ENCODE measurements at places on chromosomes 13 and 19. TPM values are rescaled to one million over a fixed set of nuclear protein-coding genes. Genes with fewer than 3 reads are reported as not detected.
A peak's percentile ranks its signal among the peaks of the same experiment; 100 is the strongest.

Gene SIGLEC14
- 0.10 TPM for polyA plus RNA-seq

Gene RGCC
- polyA plus RNA-seq: 95.0 TPM

DNA sequence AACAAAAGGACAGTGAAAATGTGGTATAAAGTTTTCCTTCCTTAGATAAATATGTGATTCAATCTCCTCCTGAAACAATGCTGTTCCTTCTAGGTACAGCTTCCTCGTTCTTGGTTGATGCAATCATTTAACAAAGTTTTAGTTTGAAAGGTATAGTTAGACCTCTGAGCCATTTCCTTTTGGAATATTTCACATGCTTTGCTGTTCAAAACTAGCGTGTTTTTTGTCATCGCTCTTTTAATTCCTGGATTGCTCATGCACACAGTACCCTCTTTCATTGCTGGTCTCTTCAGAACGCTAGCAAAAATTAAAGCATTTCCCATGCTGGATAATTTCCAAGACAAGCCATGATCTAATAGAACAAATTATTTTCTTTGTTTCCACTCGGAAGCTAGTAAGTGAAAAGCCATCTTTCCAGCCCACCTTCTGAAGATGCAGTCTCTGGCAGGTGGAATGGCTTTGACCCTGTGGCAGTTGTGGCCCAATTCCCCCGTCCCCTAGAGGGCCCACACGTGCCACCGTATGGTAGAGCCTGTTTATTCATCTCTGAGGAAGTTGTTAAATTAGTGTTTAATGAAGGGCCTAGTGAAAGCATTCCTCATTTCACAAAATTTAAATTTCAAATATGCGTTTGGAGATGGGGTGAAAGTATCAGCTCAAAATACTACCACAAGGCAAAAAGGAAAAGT, 1040.6 kb upstream of the SLC10A2 start:
- peaks cover 27% of the 10 kb centered on the region for H3K4me1 ChIP-seq
- peak overlapping the region; percentile 98 for H3K27ac ChIP-seq
- H3K27me3 ChIP-seq: no peaks in the 10 kb centered on the region
- no peak overlapping the region for H3K4me3 ChIP-seq

- no peaks in the 10 kb centered on the region for H3K27me3 ChIP-seq
- no peak overlapping the region for H3K4me3 ChIP-seq
- no peak overlapping the region for H3K27ac ChIP-seq
- H3K36me3 ChIP-seq: no peaks in the 10 kb centered on the region
- no peaks in the 10 kb centered on the region for H3K4me1 ChIP-seq
Observed at GRCh38 chr13:105598529-105598928, 936.9 kb downstream of the EFNB2 start.

DNA sequence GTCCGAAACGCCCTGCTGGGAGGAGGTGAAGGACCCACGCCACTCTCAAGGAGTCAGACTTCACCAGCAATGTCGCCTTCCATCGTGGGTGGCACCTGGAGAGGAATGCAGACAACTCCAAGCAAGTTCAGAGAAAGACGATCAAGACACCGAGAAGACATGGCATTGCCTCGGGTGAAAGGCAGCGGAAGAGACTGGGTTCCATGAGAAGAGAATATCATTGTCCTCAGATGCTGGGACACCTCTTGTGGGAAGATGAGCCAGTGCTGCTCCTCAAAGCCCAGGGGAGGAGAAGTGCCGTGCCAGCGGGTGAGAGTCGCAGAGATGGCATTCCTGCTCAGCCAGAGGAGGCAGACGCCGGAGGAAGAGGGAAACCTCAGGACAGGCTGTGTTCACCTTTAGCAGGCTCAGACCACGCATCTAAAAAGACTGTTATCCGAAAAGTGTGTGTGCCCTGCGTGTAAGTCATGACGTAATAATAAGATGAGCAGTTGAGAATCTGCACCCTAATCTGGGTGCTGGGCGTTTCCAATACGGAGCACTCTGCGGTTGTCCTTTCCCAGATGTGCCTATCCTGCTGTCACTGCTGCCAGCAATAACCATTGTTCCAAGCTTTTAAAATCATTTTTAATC, 144.6 kb upstream of the SPACA7 start:
- H3K4me1 ChIP-seq: no peaks in the 10 kb centered on the region
- H3K27ac ChIP-seq: no peak overlapping the region
- no peaks in the 10 kb centered on the region for H3K27me3 ChIP-seq
- no peak overlapping the region for H3K4me3 ChIP-seq
- no peaks in the 10 kb centered on the region for H3K36me3 ChIP-seq

DNA sequence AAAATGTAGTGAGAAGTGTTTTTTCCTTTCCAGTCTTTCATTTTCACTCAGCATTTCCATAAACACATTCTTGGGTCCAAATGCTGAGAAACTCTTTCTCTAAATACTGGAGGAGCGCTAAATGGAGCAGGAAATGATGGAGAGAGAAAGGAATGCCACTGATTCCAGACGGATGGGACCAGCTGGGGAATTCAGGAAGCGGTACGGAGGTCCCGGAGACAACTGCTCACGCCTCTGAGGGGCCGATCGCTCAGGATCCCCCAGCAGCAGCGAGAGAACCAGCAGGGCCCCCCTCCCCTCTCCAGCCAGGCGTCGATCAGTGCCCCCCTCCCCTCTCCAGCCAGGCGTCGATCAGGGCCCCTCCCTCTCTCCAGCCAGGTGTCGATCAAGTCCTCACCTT, 13.2 kb downstream of the RASA3 start:
- peak overlapping the region; percentile 13 for H3K4me3 ChIP-seq
- H3K27me3 ChIP-seq: no peaks in the 10 kb centered on the region
- no peaks in the 10 kb centered on the region for H3K36me3 ChIP-seq
- DNase-seq: peak; percentile 97
- H3K27ac ChIP-seq: peak overlapping the region; percentile 99
- peaks cover 49% of the 10 kb centered on the region for H3K4me1 ChIP-seq

GRCh38 chr19:920051-920864, 3.1 kb downstream of the KISS1R start:
- peaks cover 28% of the 10 kb centered on the region for H3K27me3 ChIP-seq
- peaks cover 6% of the 10 kb centered on the region for H3K4me1 ChIP-seq
- H3K4me3 ChIP-seq: no peak overlapping the region
- H3K27ac ChIP-seq: no peak overlapping the region
- H3K36me3 ChIP-seq: no peaks in the 10 kb centered on the region

GRCh38 chr13:58906329-58907007, 1257.3 kb downstream of the DIAPH3 start:
- DNase-seq: no peak
- H3K4me3 ChIP-seq: no peak overlapping the region
- no peaks in the 10 kb centered on the region for H3K4me1 ChIP-seq
- H3K36me3 ChIP-seq: no peaks in the 10 kb centered on the region
- no peaks in the 10 kb centered on the region for H3K27me3 ChIP-seq

DNA sequence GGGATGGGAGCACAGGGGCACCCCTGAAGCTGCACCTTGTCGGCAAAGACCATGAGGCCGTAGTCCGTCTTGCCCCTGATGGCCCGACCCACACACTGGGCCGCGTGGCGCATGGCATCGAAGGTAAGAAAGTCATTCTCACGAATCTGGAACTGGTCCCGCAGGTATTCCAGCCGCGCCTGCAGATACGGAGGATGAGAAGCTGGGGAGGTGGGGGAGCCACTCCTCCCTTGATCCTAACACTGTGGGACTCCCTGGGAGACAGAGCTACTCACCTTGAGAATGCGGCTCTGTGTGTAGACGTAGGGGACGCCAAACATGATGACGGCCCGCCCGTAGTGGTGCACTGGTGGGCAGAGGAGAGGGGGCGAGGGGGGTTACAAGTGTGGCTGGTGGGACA, 11.9 kb downstream of the KLC3 start:
- no peaks in the 10 kb centered on the region for H3K4me1 ChIP-seq
- DNase-seq: no peak
- no peak overlapping the region for H3K4me3 ChIP-seq
- H3K36me3 ChIP-seq: peaks cover 42% of the 10 kb centered on the region
- no peaks in the 10 kb centered on the region for H3K27me3 ChIP-seq

DNA sequence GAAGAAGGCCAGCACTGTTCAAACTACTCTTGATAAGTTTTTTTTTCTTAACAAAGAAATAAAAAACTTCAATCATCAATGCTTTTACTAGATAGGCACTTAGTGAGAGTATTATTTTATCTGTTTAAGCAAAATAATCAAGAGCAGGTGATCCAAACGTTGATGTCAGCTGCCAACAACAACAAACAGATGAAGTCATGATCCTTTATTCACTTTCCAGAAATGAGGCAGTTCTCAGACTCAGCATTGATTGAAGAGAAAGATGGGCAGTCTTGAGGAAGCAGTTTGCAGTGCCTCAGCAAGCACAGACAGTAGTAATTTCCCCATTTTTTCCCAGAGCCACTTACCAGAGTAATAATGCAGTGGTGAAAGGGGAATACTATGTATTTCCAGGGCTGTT, 38.4 kb upstream of the CSNK1A1L start:
- H3K36me3 ChIP-seq: no peaks in the 10 kb centered on the region
- H3K27me3 ChIP-seq: no peaks in the 10 kb centered on the region
- peak; percentile 85 for DNase-seq
- H3K27ac ChIP-seq: no peak overlapping the region

GRCh38 chr13:110989331-110989730, 74.5 kb upstream of the ANKRD10 start:
- no peak overlapping the region for H3K27ac ChIP-seq
- no peak overlapping the region for H3K4me3 ChIP-seq
- H3K4me1 ChIP-seq: no peaks in the 10 kb centered on the region
- DNase-seq: no peak
